ENCODE measurements at places on chromosomes 3 and 15. TPM values are rescaled to one million over a fixed set of nuclear protein-coding genes. Genes with fewer than 3 reads are reported as not detected.

- DNase-seq: peak; percentile 77
Measured at GRCh38 chr3:71201939-71202338, 381.6 kb downstream of the FOXP1 start.

GRCh38 chr3:71876135-71877105 is 91.5 kb upstream of the PROK2 start:
- DNase-seq: no peak

GRCh38 chr3:70800951-70801350 is 488.5 kb upstream of the MDFIC2 start:
- no peak for DNase-seq

DNA sequence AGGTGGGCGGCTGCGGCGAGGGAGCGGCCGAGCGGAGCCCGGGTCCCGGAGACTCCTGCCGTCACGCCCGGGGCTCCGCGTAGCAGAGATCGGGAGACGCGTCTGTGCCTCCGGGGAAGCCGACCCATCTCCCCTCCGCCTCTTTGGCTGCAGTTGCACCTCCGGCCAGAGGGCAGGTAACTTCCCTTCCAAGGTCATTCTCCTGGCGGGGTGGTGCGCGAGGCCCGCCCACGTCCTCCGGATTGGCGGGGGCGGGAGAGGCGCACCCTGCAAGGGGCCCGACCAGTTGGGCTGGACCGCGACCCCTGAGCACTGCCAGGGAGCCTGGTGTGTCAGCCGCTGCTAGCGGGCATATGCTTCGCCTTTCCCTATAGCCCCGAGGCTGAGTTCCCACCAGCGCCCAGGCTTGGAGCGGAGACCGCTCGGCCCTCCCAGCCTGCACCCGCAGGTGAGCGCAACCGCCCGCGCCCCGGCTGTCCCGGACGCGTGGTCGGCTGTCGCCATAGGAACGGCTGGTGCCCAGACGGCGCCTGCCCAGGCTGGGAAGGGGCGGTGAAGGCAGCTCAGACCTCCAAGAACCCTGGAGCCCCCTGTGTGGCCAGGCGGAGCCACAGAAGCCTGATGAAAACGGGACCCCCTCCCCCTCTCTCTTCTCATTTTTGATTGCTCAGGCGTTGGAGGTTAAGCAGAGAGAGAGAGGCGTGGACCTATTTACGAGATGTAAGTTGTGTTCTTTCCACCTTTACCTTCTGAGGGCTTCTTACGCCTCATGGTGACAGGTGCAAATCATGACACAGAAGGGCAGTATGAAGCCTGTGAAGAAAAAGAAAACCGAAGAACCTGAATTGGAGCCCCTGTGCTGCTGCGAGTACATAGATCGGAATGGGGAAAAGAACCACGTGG is 453 bp downstream of the ZDHHC23 start:
- DNase-seq: peak; percentile 26

GRCh38 chr3:15809313-15809712 is 11.5 kb upstream of the ANKRD28 start:
- no peak for DNase-seq

The IL20RB gene
- 0.71 TPM for total RNA-seq

The GPR27 gene
- total RNA-seq: not detected

The TIGIT gene
- total RNA-seq: 0.34 TPM

- DNase-seq: no peak
Measured at GRCh38 chr15:100903168-100903554, 16.0 kb upstream of the LRRK1 start.

DNA sequence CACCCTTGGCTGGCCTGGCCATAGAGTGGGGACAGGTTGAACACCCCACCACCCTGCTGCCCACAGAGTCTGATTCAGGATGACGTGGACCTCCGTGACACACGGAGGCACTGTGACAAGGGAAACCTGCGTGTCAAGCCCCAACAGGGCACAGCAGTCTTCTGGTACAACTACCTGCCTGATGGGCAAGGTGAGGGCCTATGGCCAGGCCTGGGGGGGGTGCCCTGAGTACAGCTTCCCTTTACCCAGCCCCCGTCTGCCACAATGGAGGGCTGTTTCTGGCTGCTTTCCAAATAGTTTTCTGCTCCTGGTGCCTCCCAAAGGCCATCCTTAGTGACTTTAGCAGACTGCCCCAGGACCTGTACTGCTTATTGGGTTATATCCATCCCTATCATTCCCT is 1.2 kb upstream of the WDR6 start:
- no peak for DNase-seq

The DUOXA2 gene
- not detected for total RNA-seq

GRCh38 chr15:70071799-70072198 is 25.9 kb downstream of the TLE3 start:
- no peak for DNase-seq

- no peak for DNase-seq
Measured at GRCh38 chr15:44792715-44793114, 56.4 kb downstream of the TRIM69 start.

GRCh38 chr15:25727867-25728600 is 135.1 kb downstream of the ATP10A start:
- peak; percentile 18 for DNase-seq

The MME gene
- total RNA-seq: 1.9 TPM

DNA sequence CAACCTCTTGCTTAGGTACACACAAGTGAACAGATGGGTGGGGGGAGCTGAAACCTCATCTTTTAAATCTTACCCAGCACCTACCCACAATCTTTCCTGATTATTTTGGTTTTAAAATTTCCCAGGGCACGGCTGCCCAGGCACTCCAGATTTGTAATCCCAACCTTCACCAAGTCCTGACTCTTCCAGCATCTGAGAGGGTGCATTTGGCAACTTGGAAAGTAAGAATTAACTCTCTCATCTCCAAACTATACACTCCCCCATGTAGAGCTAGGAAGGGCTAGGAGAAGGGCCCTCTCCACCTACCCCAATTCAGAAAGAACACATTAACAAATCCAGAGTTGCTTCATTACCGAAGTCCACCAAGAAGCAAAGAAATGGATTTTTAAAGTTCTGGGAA is 41.7 kb upstream of the PRICKLE2 start:
- DNase-seq: no peak

GRCh38 chr3:129596194-129597086 is 10.0 kb downstream of the PLXND1 start:
- peak; percentile 82 for DNase-seq

The DVL3 gene
- 64.2 TPM for total RNA-seq

DNA sequence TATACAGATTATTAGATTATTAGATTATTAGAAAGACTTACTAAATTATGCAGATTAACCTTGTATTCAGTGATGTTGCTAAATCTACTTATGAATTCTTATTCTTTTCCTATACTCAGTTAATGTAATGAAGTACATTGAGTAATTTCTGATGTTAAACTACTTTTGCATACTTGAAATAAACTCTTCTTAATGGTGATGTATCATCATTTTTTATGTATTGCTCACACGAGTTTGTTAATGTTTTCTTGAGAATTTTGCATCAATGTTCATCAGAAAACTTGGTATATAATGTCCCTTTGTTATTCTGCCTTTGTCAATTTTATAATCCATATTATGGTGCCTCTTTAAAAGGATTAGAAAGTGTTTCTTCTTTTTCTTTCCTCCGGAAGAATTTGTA is 163.2 kb upstream of the COL8A1 start:
- no peak for DNase-seq

DNA sequence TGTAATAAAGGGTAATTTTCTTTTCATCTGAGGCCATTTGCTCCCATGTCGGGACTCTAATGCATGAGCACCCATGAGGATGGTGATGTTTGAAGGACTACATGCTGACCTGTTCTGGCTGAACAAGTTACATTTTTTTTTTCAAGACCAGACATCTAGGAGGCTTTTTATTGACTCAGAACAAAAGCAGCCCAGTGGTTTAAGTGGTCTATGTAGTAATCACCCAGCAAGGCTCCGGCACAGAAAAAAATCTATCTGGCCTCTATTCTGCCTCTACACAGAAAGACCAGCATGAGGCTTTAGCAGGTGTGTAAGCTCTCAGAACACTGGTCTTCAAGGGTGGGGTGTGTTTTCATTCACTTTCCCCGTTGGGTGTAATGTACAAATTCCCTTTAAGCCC is 95.1 kb upstream of the ZBED2 start:
- no peak for DNase-seq

The ALDH1A3 gene
- total RNA-seq: 160 TPM

The RGMA gene
- total RNA-seq: 9.0 TPM

DNA sequence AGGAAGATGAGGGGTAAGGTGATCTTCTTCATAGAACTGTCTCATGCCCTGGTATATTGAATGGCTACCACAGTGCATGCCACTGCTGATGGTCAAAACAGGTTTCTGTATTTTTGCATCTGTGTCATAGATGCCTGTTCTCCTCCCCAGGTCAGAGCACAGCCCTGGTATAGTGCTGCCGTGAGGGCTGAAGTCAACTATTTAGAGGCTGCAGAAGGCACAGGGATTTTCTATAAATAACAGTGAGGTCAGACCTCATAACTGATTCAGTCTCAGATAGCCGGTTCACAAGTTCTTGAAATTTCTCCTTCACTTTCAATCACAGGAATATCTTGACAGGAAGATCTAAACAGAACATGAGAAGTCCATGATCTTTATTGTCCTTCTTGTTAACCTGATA is 99.2 kb upstream of the NUDT16 start:
- DNase-seq: no peak

The CCNL1 gene
- 76.5 TPM for total RNA-seq

The HEG1 gene
- 5.7 TPM for total RNA-seq

DNA sequence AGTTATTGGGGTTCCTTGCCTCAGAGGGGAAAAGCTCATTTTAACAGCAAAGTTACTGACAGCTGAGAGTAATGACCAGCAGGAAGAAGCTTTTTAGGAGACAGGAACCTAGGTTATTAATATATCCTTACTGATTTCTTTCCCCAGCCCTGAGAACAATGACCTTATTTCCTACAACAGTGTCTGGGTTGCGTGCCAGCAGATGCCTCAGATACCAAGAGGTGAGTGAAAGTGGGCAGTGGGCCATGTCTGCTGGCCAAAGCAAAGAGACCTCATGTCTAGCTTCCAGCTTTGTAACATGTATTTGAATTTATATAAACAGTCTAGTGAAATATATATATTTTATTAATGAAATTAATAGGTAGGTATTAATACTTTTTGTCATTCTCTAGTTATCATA is 5.0 kb downstream of the CCNDBP1 start:
- peak; percentile 86 for DNase-seq

GRCh38 chr3:44509393-44509921 is 32.0 kb upstream of the ZNF445 start:
- DNase-seq: no peak

DNA sequence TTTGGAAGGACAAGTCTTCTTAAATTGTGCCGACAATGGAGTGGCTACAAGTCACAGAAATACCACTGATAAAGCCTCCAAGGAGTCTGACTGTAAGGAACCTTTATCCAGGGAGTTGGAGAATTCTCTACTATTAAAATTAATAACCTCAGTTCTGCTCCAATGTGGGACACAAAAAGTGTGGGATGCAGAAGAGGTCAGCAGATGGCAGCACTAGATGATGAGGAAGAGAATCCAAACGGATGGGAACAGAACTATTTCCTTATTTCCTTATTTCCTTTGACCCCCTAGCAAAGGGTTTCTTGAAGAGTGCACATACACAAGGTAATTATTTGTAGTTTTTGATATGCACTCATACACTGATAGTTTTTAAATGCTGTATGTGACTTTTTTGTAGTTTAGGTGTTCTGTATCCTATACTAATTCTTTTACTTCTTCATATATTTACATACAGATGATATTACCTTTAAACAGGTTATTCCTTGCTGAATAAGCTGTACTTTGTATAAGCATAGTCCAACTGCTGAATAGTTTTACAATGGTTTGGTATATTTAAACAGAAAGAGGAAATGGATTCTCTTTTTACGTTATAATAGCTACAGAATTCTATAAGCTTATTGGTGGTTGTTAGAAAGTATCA is 25.6 kb upstream of the NLGN1 start:
- no peak for DNase-seq

The P3H2 gene
- total RNA-seq: 66.5 TPM

The GP9 gene
- total RNA-seq: not detected

The PIGZ gene
- 0.66 TPM for total RNA-seq

GRCh38 chr15:78224023-78224411 is 10.3 kb downstream of the ACSBG1 start:
- DNase-seq: no peak

- DNase-seq: no peak
Measured at GRCh38 chr15:79240036-79240435, 42.5 kb upstream of the ANKRD34C start.

- no peak for DNase-seq
Measured at GRCh38 chr15:74431645-74432044, 2.1 kb downstream of the SEMA7A start.

DNA sequence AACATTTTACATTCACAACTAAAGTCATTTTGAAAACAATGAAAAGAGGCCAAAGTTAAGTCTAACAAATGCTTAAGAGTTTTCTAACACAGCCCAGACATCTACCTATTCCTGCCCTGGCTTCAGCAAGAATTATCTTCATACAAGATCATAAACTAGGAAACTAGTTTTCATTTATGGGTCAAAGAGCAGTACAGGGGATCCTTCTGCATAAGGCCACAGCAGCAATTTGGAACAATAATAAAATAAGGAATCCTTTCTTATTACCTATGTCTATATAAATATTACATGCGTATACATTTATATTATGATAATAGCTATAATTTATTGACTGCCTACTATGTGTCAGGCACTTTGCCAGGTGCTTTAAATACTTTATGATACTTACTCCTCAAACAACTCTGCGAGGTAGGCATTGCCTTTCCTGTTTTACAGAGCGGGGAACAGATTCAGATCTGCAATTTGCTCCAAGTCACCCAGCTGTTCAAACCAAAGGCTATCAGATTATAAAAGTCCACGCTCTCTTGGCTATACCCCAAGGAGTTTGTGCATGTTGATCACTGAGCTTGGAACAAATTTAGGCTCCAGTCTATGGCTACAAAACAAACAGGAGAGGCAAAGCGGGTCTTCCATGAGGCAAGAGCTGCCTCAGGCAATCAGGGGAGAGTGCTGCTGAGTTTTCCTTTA is 196.4 kb downstream of the RORA start:
- no peak for DNase-seq

- DNase-seq: no peak
Measured at GRCh38 chr15:92669432-92669831, 13.9 kb upstream of the FAM174B start.

- DNase-seq: no peak
Measured at GRCh38 chr3:116267116-116267515, 178.2 kb downstream of the LSAMP start.

The GOLGA8Q gene
- 0.69 TPM for total RNA-seq

The SPESP1 gene
- total RNA-seq: 5.2 TPM

Measured in adrenal gland (tissue), 19 donors.